A673 (cell line): ENCODE measurements at places on chromosomes 12 and 14.

GRCh38 chr12:31618228-31619025 is 27.5 kb upstream of the DENND5B start:
- DNase-seq, result no peak

DNA sequence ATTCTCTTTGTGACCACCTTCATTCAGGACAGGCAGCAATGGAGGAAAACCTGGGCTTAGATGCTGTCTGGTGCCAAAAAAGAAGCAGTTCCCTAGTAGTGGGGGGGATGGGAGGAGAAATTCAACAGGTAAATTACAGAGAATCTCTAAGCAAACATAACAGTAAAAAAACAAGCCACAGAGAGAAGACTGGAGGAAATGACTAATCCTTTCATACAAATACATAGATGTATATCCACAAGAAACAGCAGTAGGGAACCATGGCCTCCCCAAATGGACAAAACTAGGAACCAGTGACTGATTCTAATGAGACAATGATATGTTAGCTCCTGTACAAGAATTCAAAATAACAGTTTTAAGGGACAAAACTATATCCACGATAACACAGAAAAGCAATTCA is 513.0 kb downstream of the NAV3 start:
- DNase-seq, result no peak

DNA sequence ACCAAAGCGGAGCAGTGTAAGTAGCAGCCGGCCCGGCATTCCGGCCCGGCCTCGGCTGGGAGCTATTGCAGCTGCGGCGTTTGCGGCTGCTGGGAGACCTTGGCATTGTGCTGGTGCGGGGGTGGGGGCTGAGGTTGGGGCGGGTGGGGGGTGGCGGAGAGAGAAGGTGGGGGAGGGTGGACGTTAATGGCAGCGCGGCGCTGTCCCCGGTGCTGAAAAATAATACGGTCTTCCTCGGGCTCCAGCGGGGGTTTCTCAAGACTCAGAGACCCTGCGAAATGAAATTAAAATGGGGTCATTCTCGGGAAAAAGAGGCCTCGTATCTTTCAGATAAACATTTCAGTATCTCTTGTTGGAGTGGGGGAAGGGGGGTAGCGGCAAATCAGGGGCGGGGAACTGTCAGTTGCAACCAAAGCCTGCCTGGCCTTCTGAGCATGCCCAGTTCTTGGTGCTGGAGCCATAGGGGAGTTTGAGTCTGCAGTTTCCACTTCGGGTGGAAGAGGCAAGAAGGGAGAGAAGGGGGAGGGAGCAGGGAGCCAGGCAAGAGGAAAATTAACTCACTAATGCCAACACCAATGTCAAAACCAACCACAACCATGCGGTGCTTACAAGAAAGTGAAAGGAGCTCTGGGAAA is 414 bp downstream of the UNC79 start:
- DNase-seq, result peak; percentile 49

- no peak for DNase-seq
Measured at GRCh38 chr14:61225344-61225743, 55.8 kb downstream of the TMEM30B start.

- no peak for DNase-seq
Measured at GRCh38 chr14:31543969-31544799, 17.0 kb upstream of the NUBPL start.
